ENCODE measurements at places on chromosomes 5 and 9. TPM values are rescaled to one million over a fixed set of nuclear protein-coding genes. Genes with fewer than 3 reads are reported as not detected.

DNA sequence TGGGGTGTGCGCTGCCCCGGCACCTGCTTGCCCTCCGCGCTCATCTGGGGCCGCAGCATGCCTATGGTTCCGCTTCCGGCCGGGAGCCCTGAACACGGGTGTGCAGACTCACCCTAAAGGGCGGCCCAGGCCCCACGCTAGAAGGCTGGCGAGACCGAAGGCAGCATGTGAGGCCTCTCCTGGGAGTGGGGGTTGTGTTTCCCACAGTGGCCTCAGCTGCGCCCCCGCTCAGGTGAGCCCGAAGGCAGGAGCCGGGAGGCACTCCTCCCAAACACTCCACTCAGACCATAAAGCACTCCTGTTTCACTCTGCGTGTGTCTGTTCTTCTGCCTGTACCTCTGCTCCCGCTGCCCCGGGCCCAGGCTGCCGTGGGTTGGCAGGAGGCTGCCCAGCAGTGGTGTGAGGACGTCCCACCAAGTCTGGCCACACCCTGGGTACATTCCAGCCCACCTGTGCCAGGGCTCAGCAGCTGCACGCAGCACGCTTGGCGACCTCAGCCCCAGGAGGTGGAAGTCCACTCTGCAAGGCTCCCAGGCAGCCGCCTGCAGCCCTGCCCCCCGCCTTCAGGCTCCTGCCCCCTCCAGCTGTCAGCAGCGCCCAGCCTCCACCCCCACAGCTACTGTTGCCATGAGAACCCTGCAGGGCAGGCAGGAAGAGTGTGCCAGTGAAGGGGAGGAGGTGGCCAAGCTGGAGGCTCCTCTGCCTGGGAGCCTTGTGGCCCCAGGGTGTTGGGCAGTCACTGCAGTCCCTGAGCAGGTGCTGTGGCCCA lies 1.2 kb upstream of the AJM1 start:
- DNase-seq = no peak

DNA sequence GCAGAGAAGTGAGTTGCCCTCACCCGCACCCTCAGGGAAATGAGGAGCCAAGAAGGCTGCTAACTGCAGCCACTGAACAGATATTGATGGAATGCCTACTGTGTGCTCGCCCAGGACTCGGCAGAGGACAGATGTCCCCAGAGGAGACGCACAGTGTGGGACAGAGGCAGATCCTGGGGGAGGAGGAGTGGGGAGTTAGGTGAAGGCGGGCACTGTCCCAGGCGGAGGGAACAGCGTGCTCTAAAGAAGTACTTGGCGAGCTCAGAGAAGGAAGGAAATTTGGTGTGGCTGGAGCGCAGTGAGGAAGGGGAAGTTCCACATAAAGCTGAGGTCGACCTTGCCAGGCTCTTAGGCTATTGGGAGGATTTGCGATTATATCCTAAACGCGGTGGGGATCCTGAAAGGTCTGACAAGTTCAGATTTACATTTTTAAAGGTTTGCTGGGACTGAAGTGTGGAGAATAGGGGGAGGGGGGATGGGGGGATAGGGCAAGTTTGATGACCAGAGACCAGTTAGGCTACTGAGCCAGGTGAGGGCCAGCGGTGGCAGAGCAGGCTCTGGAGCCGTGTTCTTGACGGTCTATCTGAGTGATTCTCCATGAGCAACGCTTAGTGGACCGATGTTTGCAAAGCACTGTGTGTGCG lies 23.6 kb upstream of the CERCAM start:
- no peak for DNase-seq

DNA sequence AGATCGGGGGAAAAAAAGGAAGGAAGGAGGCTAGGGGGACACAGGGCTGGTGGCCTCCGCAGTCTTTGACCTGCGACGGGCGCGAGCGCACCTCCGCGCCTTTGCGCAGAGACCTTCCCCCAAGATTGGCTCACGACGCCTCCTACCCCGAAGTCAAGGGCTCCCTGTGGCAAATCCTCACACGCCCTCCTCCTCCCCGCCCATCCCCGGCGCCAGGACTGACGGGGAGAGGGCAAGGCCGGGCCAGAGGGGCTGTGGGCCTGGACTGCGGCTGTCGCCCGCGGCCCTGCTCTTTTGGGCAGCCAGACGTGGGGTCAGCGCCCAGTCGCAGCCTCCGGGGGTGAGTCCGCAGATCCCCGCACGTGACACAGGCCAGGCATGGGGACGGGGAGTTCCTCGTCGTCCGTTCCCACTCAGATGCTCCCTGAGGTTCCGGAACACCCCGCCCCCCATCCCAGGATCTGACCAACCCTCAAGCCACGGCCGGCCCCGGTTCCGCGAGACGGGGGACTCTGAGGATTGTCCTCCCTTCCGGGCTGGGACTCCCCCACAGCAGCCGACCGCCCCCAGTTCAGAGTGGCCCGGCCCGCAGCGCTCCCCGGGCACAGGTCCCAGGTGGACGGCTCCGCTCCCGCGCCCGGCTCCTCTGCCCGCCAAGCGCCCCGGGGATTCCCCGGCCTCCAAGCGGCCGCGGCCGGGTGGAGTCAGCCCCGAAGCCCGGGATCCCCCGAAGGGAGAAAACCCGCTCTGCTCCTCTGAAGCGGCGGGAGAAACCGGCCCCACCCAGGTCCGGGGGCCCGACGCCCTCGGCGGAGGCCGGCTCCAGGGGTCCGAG lies 543 bp upstream of the ANKRD33B start:
- DNase-seq = peak; percentile 73

DNA sequence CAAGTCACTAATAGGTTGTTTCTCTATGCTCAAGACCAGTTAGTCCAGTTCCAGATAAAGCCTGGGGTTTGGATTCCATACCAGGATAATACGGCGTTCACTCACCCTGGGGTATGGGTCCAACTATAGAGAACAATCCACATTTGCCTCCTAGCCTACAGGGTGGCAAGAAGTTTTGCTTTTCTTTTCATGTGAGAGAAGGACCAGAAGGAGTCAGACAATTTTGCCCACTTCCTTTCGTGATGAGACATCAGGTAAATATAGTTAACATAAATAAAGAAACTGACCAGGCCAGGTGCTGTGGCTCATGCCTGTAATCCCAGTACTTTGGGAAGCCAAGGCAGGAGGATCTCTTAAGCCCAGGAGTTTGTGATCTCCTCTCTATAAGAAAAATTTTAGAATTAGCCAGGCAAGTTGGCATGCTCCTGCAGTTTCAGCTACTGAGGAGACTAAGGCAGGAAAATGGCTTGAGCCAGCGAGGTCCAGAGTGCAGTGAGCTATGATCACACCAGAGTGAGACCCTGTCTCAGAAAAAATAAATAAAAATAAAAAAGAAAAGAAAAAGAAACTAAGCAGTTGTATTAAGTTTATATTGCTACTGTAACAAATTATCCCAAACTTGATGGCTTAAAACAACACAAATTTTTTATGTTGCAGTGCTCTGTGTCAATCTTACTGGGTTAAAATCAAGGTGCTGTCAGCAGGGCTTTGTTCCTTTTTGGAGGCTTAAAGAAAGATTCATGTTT lies 7.5 kb upstream of the REEP5 start:
- no peak for DNase-seq

DNA sequence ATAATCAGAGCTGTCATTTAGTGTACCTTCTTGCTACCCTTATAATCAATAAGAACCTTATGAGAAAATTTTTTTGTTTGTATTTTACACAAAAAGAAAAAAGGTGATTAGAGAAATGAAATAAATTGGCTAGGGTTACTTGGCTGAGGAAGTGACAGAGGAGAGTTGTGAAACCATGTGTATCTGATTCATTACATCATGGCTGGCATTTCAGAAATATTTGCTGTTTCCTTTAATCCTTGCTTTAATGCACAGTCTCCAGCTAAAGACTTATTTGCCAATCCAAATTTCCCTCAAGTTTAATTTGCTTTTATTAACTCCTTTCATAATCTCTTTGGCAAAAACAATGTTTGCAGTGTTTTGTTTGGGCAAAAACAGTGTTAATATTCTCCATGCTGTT lies 543.1 kb downstream of the KIF4B start:
- no peak for DNase-seq

GRCh38 chr5:105146867-105147266 lies 1584.3 kb upstream of the NUDT12 start:
- DNase-seq = peak; percentile 17

DNA sequence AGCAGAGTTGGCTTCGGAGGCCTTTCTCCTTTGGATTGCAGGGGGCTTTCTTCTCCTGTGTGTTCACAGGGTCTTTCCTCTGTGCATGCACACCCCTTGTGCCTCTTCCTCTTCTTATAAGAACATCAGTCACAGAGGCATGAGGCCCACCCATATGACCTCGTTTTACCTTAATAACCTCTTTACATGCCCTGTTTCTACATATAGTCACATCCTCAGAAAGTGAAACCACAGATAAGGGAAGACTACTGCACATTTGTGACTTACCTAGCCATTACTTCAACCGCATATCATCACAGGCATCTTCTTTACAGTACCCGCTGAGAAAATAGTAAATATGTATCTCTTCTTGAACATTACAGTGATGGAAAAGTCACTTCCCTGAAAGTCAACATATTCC lies 204.9 kb upstream of the TARS1 start:
- no peak for DNase-seq

DNA sequence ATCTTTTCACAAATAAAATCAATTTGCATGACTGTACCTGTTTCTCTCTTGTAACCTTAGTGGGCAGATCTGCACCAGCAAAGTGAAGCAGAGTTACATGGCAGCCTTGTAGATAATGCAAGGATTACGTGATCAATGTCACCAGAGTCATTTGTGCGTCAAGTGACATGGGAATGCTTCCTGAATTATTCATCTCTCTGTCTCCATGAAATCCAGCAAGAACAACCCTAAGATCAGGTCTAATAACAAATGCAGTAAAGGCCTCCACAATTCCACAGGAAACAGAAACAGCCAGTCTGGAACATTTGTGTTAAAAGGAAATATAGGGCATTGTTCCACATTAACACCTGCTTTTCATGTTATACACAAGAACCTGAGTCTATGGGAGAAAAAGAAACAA lies 7.8 kb downstream of the GZMA start:
- DNase-seq = no peak

PDCD1LG2 gene
- total RNA-seq = 8.8 TPM

Measured in SJSA1 (cell line).